Activated CD8-positive, alpha-beta memory T cell treated with anti-CD3 and anti-CD28 coated beads, Interleukin-2, amount 50 U/mL, for 48 hours (primary cell): ENCODE measurements at places on chromosomes 6 and 20.

- no peak for DNase-seq
These were observed 96.8 kb upstream of the ATXN1 start for GRCh38 chr6:16857969-16858592.

DNA sequence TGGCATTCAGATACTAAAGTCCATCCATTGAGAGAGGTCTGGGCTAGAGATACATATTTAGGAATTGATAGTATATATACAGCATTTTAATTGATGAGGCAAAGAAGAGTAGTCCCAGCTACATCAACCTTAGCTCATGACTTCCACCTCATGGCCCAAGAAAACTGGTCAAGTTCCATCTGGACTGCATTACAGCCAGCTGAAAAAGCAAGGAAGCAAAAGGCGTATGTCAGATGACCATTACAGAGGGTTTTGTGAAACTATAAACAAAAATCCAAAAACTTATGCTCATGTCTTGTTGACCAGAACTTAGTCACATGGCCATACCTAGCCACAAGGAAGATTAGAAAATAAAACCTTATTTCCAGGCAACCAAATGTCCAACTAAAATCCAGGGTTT, 46.8 kb upstream of the RNF146 start:
- DNase-seq = no peak

DNA sequence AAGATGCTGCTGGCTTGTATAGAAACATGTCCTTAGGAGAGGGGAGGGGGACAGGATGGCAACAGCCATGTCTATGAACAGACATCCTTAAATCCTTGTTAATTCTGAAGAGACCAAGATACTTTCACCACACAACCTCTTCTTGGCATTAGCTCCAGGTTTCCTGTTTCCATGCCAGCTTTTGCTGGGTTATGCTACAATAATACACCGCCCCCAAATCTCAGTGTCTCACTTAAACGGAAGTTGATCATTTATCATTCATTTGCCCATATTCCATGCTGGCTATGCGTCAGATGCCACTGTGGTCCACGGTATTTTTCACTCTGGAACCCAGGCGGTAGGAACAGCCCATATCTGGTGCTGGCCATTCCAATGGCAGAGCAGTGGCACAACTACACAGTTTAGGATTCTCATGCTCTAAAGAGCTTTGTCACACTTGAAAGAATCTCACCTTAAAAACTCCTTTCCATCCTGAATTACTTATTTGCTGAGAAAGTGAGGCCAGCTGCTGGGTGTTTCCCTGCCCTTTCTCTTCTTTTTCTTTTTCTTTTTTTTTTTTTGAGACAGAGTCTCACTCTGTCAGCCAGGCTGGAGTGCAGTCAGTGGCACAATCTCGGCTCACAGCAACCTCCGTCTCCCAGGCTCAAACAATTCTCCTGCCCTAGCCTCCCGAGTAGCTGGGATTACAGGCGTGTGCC, 3.7 kb upstream of the RNASET2 start:
- DNase-seq = peak; percentile 29

GRCh38 chr6:33431880-33432541, 12.1 kb downstream of the SYNGAP1 start:
- no peak for DNase-seq

DNA sequence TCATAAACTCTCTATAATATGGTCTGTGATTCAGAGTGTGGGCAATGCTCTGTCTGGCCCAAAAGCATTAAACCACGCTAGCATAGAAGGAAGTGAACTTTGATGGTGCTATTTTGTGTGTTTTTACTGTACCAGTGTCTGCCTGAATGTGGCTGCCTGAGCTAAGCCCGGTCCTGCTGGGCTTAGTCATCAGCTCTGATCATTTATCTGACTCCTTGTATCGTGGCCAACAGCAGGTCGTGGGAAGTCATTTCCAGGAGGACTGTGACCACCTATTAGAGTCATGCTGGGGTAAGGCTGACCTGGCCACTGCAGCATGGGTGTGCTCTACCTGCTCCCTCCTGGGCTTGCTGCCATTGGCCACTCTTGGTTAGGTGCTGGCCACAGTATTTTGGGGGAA, 239.1 kb upstream of the CEP162 start:
- no peak for DNase-seq

DNA sequence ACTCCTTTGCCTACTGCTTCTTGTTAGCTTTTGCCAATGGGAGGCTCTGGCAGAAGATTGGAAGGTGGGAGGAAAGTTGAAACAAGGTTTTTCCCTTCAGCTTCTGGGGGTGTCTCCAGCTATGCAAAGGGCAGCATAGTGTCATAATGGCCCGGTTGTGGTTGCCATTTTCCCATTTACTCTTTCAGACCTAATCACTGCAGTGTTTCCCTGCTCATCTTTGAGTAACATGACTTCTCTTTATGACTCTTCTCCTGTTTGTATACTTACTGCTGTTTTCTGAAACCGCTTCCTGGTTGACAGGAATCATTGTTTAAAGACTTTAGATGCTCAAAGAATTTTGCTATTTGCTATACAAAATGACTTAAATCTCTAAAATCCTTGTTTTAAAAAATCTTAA, 19.9 kb downstream of the NRN1 start:
- DNase-seq = no peak

DNA sequence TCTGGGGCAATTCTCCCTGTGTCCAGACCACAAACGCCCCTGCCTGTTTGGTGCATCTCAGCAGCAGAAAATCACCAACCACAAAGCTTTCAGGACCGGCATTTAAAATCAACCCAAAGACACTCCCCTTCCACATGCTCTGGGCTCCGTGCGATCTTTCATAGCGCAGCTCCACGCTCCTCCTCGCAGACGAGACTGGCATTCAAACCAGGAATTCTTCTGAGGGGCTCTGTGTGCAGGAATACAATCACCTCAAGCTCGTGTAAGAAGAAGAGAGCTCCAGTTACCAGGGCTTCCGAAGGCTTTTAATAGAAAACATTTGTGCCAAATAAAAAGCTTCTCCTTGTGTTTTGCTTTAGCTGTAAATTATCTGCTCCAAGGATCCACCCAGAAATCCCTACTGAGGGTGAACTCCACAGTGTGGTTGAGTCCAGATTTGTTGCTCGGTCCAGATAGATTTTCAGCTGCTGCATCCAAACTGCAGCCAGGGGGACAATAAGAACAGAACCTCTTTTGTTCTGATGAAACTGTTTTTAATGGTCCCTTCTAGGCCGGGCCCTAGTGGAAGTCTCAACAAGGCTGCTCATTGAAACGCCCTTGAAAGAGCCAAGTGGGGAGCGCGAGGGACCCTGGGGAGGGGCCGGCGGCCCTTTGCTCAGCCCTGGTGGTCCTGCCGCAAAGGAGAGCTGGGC, 16.4 kb upstream of the BMP7 start:
- DNase-seq = no peak

DNA sequence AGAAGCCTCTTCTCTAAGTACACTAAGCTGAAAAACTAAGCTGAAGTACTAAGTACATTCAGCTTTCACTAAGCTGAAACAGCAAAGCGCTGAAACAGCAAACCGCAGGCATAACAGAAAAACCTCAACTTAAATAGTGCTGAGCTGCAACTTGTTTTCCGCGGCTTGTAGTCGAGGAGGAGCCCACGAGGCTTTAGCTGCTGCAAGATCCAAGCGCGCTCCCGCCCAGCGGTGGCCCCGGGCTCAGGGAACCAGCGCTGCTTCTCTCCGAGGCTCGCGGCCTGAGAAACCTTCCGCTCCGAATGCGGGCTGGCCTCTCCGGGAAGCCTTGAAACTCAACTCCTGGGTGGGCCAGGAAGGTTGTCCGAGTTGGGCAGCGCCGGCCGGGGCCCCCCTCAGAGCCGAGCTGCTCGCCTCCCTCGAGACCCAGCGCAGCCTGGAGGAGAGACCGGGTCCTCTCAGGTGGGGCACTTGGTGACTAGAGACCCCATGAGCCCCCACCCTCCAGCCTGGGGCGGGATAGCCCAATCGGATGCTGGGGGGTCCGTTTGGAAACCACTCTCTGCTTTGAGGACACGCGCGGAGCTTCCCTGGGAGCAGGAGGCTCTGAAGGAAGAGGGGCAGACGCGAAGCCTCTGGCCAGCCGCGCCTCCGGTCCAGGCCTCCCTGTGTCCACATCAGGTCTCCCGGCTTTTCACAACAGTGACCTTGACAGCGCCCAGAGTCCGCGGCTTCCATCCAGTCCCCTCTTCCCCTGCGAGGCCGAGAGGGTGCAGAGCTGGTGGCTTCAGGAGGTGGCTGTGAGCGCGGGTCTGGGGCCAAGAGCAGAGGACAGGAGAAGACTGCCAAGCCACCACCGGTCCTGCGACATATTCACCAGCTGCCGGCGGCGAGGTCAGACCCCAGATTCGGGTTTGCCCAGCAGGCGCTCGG, 38.1 kb upstream of the HLA-E start:
- DNase-seq = peak; percentile 72
